ENCODE measurements at places on chromosomes 7 and 10. TPM values are rescaled to one million over a fixed set of nuclear protein-coding genes. Genes with fewer than 3 reads are reported as not detected.

CDK14 gene
- total RNA-seq = 1.7 TPM

TMEM26 gene
- not detected for total RNA-seq

C10orf53 gene
- total RNA-seq = not detected

RBP3 gene
- total RNA-seq = not detected

SMKR1 gene
- total RNA-seq = 2.0 TPM

GRID2IP gene
- 0.18 TPM for total RNA-seq

PPRC1 gene
- total RNA-seq = 41.0 TPM
